ENCODE measurements at places on chromosomes 11 and 22.

DNA sequence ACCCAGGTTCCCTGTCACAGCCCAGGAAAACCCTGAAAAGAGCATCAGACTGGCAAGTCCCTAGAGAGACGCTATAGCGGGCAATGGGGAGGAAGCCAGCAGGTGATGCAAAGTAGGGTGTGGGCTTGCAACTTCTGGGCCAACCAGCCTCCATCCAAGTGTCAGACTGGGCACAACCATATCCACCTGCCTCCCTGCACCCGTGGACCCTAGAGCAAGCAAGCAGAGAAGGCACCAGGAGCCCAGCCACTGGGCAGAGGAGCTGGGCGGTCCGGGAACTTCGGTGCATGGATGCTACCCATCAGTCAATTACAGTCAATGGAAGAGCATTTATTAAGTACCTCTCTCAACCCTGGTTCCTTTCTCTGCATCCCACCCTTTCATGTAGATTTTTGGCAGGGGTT is 2.8 kb downstream of the NECTIN1 start:
- DNase-seq: no peak

DNA sequence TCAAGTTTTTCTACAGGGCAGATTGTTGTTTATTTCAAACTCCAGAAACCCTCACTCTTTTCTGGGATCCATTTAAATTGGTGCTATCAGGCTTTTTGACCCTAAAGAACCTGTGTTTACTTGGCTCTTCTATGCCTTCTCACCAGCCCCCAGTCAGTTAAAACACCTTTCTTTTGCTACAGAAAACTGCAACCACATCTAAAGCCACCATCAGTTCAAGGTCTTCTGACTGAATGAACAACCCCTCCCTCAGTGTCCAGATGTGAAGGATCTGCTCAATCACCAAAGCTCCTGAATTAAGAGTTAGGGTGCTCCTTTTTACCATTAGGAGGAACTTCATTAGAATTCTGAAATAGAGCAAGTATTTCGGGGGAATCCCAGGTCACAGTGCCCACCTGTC is 7.0 kb upstream of the GLYATL1B start:
- DNase-seq: no peak

DNA sequence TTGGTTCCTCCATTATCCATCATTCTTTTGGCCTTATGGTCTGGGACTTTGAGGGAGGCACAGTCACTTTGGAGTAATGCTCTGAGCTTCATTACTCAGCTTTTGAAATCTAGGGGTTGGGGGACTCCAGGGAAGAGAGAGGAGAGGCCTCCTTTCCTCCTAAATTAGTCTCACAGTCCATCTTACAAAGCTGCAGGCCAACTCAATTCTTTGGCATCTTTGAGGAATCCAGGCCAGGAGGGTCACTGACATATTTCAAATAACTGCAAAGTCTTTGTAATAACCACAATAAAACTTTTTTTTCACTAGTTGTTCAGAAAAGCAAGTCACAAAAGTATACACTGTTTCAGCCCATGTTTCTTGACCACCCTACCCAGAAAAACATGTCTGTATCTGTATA is 73.3 kb upstream of the FAR1 start:
- peak; percentile 75 for DNase-seq

DNA sequence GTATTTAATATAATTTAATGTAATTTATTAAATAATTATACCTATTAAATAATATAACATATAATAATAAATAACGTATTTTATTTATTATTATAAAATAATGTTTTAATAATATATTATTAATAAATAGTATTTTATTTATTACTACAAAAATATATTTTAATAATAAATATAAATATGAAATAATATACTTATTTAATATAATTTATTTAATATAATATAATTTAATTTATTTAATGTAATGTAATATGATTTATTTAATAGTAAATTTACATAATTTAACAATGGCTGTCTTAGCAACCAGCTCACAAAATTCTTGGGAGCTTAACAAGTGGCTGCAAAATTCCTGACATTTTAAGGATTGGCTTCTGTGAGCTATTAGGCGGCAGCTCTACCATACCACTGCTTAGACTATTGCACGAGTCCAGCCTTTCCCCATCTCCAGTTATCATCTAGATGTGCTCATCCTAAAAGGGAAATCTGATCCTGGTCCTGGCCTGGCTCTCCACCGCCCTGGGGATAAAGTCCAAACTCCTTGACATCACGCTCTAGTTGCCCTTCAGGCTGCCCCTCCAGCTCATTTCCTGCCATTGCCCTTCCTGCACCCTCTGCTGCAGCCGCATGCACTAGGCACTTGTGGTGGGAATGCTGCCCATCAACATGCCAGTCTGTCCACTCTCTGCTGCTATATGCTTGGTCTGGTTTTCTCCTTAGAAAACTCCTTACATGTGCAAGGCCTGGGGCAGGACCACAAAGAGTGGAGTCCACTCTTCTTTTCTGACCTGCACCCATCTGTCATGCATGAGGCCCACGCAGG is 9.8 kb downstream of the MMP20 start:
- peak; percentile 5 for DNase-seq

GRCh38 chr22:46336119-46337078 is 885 bp downstream of the TRMU start:
- peak; percentile 4 for DNase-seq

All from fibroblast of skin of right biceps (primary cell).